Hindlimb muscle (tissue), 1 donor: ENCODE measurements at places on chromosomes 1 and 21. TPM values are rescaled to one million over a fixed set of nuclear protein-coding genes. Genes with fewer than 3 reads are reported as not detected.

Gene LCE2C
- polyA plus RNA-seq: not detected

DNA sequence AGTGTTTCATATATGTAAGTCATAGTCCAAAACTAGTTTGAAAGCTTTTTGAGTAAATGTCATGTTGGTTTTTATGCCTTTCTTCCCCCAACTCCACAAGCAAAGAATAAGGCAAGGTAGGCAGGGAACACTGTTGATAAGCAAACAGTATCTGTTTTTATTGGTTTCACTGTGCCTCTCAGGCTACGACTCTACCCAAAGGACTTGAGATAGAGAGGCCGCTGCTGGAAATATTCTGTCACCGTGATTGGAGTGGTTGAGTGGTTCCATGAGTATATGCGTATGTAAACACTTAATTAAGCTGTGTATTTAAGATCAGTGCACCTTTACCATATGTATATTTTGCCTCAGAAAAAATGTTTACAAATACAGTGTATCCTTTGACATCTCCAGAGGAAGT is 138.1 kb upstream of the KIF26B start:
- no peak for DNase-seq

Gene PRMT2
- 122 TPM for polyA plus RNA-seq

DNA sequence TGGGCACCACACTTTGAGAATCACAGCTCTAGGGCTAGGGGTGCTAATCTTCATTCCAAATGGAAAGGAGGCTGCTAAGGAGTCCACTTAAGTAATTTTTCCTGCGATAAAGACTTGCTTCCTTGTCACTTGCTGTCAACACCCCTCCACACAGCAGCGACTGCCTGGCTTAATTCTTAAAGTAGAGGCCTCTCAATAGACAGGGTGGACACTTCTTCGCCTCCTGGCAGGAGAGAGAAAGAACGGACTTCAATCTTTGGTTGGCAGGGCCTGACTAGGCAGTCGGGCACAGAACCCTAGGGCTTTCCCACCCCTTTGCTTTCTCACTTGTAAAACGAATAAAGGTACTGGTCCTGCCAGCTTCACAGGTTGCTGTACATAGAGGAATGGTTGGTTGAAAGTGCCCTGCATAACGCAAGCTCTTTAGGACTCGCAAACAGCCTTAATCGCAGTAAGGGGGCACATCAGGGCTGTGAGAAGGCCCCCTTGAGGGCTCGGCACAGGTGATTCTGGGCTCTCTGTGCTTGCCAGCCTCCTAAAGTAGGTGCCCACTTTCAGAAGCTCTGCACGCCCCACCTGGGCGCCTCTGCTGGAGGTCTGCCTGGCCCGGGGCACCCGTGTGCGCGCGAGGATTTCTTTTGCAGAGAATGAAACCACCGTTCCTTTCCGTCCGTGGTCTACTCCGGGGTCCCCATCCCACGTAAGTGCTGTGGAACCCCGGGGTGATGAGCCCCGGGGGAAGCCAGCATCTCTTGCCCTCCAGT is 47.6 kb upstream of the CD34 start:
- DNase-seq: no peak

Gene EBNA1BP2
- 35.1 TPM for polyA plus RNA-seq

DNA sequence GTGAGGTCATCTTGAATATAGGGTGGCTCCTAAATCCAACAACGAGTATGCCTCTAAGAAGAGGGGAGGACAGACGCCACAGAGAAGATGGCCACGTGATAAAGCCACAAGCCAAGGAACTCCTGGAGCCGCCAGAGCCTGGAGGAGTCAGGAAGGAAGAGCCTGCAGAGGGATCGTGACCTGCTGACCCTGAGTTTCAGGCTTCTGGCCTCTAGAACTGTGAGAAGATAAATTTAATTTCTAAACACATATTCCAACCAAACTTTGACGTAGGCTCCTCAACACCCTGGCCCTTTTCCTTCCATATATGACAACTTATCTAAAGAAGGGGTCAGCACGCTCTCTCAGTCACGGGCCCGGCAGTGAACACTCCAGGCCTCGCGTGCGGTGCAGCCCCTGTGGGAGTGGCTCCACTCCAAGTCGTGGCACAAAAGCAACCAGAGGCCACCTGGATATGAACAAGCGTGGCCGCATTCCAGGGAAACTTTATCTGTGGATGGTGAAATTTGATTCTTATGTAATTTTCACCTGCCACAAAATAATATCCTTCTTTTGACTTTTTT is 138.6 kb upstream of the AJAP1 start:
- no peak for DNase-seq

Gene NFASC
- 1.8 TPM for polyA plus RNA-seq

- no peak for DNase-seq
Observed at GRCh38 chr1:26921126-26921539, 410 bp upstream of the NUDC start.
